NCI-H1092 treated with DMSO at 0.1 percent for 48 hours (cell line): ENCODE measurements at places on chromosomes 16 and 17.

GRCh38 chr17:32335046-32335445 lies 6.9 kb downstream of the C17orf75 start:
- DNase-seq = no peak

- DNase-seq = peak; percentile 40
These were observed 5.2 kb upstream of the GRIN2C start for GRCh38 chr17:74864866-74865395.

DNA sequence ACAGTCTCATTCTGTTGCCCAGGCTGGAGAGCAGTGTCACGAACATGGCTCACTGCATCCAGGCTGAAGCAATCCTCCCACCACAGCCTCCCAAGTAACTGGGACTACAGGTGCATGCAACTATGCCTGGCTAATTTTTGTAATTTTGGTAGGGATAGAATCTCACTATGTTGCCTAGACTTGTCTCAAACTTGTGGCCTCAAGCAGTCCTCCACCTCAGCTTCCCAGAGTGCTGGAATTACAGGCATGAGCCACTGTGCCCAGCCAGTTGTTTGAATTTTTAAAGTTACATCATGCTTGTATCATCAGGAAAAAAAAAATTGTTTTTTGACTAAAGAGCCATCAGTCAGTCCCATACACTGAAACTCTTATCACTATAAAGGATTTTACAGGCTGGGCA lies 17.1 kb upstream of the VPS4A start:
- no peak for DNase-seq

DNA sequence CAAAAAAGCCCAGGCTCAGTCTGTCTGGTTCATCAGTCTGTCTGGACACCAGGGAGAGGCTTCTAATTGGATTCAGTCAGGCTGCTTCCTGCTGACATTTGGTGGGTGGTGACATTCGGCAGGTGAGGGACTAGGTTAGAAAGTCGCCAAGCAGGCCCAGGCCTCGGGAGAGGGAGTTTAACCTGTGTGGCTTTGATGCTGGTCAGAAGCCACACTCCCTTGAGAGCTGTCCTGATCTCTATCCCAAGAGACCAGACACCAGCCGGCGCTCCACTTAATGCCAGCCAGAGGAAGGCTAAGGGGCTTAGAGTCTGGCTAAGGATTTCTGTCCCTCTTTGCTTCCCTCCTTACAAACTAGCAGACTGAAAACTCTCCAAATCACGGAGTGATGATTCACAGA lies 135.0 kb downstream of the GSG1L start:
- no peak for DNase-seq

GRCh38 chr17:40191237-40192208 lies 14.3 kb downstream of the RAPGEFL1 start:
- peak; percentile 48 for DNase-seq

- no peak for DNase-seq
These were observed 23.2 kb upstream of the CYTH1 start for GRCh38 chr17:78805301-78805700.

- no peak for DNase-seq
These were observed 256.2 kb downstream of the FOXL1 start for GRCh38 chr16:86834451-86835035.

DNA sequence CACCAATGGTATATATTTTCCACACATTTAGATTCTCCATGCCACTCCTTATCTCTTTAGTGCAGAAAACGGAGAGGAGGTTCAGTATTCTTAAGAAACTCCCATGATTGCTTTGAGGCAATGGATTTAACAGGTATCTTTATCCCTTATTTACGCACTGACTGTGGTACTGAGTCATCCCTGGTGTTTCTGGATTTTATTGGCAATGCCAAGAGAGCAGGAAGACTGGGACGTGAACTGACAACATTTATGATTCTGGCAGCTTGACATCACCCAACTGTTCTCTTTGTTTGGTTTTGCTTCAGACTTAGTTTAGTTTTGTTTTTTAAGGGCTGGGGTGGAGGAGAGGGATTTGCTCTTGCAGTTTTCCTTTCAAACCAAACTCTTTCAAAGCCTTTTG lies 131.4 kb downstream of the WWOX start:
- no peak for DNase-seq

- DNase-seq = peak; percentile 89
These were observed 2.6 kb downstream of the GPR179 start for GRCh38 chr17:38341035-38341721.

DNA sequence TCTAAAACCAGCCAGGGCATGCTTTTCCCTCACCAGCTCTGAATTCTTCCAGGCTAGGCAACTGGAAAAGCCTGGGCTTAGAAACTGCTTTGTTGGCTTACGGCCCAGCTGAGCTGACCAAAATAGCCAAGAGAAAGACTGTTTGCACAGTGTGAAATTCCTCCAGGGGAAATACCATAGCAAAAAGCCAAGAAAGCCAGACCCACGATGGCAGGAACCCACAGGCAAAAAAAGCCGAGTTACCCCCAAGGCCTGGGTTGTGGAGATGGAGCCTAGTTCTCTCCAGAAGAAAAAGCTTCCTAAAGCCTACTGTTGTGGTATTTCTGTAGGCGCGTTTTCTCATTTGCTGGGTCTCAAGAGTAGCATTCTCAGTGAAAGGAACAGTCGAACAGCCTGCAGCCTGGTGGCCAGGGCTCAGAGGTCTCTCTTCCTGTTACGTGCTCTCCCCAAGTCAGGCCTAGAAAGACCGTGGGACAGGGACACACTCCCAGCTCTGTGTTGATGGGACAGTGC lies 9.2 kb downstream of the SP2 start:
- no peak for DNase-seq

DNA sequence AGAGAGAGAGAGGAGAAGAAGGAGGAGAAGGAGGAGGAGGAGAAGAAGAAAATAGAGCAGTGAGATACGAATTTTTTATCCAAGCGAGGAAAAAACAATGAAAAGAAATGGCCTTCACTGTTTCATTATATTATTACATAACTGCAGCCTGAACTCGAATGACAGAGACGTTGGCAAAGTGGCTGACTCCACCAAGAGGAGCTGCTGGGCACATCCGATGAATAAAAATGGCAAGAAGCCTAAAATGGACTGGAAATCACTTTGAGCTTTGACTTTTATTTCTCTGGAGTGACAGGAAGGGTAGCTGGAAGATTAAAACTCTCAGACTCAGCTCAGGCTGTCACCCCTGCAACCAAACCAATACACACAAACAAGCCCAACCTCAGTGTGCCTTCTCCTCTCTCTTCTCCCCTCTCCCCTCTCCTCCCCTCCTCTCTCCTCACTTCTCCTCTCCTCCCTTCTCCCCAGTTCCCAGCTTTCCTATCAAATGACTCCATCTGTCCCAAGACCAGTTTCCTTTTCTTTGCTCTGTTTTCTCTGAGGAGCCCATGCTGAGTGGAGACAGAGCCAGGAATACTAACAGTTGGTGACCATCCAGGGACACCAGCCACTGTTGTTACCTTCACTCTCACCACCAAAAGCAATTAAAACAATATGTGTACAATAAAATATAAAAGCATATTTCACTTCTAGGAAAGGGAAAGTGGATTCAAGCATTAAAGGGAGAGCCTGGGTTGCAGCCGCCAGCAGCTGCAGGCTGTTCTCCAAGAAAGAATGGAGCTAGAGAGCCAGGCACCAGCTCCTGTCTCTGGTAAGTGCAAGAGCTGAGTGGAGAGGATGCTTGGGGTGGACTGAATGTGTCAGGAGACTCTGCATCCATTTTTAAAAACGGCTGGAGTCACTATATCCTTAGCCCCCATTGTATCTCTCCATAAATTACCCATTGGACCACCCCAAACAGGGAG lies 51.2 kb downstream of the SOX9 start:
- peak; percentile 63 for DNase-seq

DNA sequence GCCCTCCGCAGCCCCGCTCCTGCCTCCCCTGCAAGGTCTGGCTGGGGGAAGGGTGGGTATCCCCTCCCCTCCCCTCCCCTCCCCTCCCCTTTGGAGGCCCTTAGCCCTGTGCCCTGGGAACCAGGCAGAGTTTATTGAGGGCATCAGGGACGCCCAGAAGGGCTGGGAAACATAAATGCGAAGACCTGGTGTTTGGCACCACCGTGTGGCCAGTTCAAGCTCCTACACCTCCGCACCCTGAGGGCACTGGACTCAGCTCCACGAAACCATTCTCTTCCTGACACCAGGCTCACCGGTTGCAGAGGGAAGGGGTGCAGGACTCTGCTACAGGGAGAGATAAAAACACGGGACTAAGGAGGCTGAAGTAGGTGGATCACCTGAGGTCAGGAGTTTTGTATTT lies 1.0 kb upstream of the AIPL1 start:
- peak; percentile 31 for DNase-seq

GRCh38 chr17:78142119-78142861 lies 3.9 kb upstream of the C17orf99 start:
- DNase-seq = no peak

DNA sequence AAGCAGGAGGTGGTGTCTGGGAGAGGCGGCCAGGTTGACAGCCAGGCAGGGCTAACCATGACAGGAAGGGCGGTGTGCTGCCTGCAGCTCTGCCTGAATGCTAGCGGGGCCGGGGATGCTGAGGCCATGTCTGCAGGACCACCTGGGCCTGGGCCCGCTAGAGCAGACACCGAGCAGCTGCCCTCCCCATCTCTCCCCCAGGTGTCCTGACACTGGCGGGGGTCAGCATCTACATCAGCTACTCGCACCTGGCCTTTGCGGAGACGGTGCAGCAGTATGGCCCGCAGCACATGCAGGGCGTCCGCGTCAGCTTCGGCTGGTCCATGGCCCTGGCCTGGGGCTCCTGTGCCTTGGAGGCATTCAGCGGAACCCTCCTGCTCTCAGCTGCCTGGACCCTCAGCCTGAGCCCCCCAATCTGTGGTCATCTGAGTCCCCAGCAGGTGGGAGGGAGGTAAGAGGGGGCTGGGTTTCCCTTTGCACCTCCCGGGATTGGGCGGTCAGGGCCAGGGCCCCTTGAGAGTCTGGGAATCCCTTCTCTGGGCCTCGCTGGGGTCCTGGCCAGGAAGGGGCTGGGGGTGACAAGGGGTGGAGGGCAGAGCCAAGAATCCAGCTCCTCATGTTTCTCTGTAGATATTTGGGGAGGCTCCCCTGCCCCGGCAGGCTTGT lies 7.5 kb downstream of the TMEM235 start:
- no peak for DNase-seq

DNA sequence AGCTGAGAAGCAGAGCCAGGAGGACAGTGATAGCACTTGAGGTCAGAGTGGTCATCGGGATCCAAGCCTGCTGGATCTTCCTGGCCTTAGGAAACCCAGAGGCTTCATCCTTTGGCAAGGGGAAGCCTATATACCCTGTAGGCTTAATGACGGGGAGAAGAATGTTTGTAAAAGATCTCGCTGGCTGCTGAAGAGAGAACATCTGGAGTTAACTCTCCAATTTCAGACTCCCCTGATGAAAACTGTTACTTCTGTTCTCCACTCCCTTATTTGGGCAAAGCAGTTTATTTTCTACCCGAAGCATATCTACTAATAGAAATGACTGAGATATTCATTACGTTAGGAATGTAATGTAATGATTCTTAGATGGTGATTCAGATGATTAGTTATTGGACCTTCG lies 487.0 kb downstream of the CDH13 start:
- DNase-seq = no peak

- peak; percentile 54 for DNase-seq
These were observed at the start of gene ENO3 for GRCh38 chr17:4950746-4951204. ENO3 (plus strand) TSS chr17:4951119; CDS start chr17:4951830, 711 bp downstream.
